ENCODE measurements at places on chromosomes 1 and 21.
A peak's percentile ranks its signal among the peaks of the same experiment; 100 is the strongest.

DNA sequence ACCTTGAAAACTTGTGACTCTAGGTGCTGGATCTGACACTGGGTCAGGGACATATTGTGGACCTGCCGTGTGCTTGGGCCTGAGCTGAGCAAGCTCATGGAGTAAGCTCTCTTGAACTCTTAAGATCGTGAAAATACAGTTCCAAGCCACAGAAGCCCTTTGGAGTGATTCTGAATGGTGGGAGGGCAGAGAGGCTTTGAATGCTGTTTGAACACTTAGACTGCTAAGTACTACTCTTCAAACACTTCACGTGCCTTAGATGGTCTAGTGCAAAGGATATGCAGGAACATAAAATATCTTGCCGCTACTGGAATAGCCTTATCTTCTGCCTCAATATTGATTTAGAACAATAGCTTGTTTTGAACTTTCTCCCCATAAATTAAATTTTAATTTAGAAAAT, 21.6 kb downstream of the ROR1 start:
- H3K27me3 ChIP-seq: peaks cover 5% of the 10 kb centered on the region
- DNase-seq: no peak
- H3K36me3 ChIP-seq: no peaks in the 10 kb centered on the region
- no peak overlapping the region for H3K27ac ChIP-seq
- H3K4me1 ChIP-seq: no peaks in the 10 kb centered on the region

GRCh38 chr1:93615582-93616150, 66.0 kb downstream of the BCAR3 start:
- no peak overlapping the region for H3K4me3 ChIP-seq
- peak; percentile 58 for DNase-seq
- peak overlapping the region; percentile 72 for H3K27ac ChIP-seq
- peaks cover 3% of the 10 kb centered on the region for H3K27me3 ChIP-seq

GRCh38 chr1:156527584-156527983, 27.0 kb upstream of the MEF2D start:
- no peaks in the 10 kb centered on the region for H3K27me3 ChIP-seq
- peaks cover 35% of the 10 kb centered on the region for H3K4me1 ChIP-seq
- no peak for DNase-seq
- H3K27ac ChIP-seq: no peak overlapping the region
- H3K36me3 ChIP-seq: peaks cover 4% of the 10 kb centered on the region

GRCh38 chr1:209435654-209436566, 147.6 kb upstream of the CAMK1G start:
- no peaks in the 10 kb centered on the region for H3K4me1 ChIP-seq
- no peaks in the 10 kb centered on the region for H3K36me3 ChIP-seq
- peak; percentile 39 for DNase-seq
- H3K27me3 ChIP-seq: peaks cover 14% of the 10 kb centered on the region
- H3K4me3 ChIP-seq: no peak overlapping the region
- no peak overlapping the region for H3K27ac ChIP-seq

DNA sequence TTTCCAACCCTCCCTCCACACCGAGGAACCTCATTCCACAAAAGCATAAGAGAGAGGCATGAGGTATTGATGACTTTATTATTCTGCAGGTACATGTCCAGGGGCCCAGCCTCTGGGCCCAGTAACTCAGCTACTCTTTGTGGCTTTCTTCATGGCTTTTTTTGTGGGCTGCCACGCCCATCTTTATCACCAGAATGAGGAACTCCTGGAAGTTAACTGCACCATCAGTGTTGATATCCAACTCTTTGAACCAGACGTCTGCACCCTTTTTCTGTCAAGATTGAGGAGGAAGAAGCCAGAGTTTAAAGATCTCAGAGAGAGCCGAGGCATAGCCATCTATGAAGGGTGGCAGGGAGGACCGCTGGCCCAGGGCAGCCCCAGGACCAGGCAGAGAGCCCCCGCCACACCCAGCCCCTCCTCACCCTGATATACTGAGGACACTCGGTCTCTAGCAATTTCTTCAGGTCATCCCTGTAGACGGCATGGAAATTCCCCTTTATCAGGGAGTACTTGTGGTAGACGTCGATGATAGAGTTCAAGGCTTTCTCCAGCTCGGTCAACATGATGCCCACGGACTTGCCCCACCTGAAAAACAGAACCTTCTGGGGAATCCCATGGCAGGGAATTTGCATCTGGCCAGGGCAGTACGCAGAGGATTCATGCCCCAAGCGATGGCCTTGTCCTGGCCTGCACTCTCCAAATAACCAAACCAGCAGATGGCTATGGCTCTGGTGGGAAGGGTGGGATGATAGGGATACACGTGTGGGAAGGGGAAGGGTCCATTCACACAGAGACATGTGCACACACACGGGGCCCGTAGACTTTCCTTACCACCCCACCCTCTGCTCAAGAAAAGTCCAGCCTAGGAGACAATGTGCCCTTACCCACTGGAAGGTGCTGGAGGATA, 647 bp downstream of the S100A8 start:
- no peak overlapping the region for H3K4me3 ChIP-seq
- no peaks in the 10 kb centered on the region for H3K4me1 ChIP-seq
- no peaks in the 10 kb centered on the region for H3K36me3 ChIP-seq
- H3K27ac ChIP-seq: no peak overlapping the region
